DMS 273 treated with DMSO at 0.1 percent for 48 hours (cell line): ENCODE measurements at places on chromosomes 11 and 22.

DNA sequence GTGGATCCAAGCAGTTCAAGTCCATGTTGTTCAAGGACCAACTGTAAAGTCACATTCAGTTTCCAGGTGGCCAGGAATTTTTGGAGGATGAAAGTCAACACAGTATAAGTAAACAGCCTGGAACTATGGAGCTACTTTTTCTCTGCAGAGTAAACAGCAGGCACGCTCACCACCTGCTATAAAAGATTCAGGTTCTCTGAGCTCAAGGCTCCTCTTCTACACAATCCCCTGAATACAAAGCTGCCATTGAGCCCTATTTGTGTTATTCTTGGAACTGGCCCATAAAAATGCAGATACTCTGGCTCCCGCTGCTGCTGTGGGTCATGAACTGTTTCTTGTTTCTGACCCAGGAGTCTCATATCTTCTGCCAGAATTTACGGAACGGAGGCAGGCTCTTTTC is 56.9 kb upstream of the PRR5 start:
- no peak for DNase-seq

DNA sequence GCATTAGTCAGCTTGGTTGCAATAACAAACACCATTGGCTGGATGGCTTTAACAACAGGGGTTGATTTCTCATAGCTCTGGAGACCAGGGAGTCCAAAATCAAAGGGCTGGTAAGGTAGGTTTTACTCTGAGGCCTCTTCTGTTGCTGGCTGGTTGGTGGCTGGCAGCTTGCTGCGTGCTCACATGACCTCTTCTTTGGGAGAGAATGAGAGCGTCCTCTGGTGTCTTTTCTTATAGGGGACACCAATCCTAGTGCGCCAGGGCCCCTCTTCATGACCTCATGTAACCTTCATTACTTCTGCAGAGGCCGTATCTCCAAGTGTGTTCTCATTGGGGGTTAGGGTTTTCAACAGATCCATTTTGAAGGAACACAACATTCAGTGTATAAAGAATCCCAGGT is 1308.3 kb downstream of the TBC1D22A start:
- no peak for DNase-seq

DNA sequence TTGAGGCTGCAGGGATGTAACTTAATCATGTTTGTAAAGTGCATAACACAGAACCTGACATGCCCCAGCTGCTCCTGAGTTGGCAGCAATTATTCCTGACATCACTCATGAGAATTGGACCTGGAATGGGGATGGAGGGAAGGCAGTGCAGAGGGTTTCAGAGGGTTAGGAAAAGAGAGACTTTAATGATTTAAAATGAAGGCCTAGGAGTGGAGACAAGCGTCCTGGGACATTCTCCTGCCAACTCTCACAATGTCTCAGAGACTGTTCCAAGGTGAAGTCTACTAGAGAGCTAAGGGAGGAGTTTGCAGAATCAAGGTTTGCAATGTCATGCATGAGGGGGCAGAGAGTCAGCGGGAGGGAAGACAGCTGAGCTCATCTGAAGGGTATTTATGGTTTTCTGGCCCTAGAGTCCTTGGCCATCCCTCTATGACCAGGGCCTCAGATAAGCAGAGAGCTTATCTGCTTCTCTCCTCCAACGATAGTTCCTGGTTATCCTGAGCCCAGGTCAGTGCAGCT is 36.9 kb downstream of the GGTLC2 start:
- DNase-seq = no peak

DNA sequence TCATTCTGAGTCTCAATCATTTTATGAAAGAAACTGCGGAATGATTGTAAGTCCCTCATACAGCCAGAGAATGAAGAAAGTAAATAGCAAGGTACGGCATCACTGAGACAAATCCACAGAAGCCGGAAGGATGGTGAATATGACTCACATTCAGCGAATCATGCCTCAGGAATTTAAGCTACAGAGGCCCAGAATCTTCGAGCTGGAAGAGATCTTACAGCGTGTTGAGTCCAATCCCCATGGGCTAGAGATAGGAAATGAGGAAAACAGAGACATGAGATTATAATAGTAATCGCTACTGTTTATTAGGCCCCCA is 173.2 kb downstream of the KIF18A start:
- no peak for DNase-seq

GRCh38 chr11:64755681-64756361 is 4.0 kb downstream of the PYGM start:
- no peak for DNase-seq

DNA sequence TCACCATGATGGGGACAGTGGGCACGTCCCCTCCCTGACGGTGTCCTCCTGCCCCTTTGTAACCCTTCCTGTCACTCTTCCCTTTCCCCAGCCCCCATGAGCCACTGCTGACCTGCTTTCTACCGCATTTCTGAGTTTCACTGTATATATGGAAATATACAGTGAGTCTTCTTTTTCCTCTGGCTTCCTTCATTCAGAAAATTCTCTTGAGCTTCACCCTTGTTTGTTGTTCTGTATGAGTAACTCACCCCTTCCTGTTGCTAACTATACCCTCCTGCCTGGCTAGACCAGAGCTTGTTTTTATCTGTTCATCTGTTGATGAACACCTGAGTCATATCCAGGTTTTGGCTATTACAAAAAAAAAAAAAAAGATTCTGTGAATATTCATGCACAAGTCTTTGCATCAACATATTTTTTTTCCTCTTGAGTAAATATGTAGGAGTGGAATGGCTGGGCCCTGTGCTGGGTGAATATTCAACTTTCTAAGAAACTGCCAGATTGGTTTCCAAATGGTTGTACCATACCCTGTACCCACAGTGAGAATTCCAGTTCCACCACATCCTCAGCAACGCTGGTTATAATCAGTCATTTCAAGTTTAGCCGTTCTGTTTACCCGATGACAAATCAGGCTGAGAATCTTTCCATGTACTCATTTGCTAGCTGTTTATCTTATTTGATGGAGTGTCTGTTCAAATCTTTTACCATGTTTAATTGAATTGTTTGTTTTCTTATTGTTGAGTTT is 62.0 kb downstream of the IGF2 start:
- DNase-seq = no peak

GRCh38 chr11:11822946-11823345 is 18.8 kb upstream of the USP47 start:
- no peak for DNase-seq

DNA sequence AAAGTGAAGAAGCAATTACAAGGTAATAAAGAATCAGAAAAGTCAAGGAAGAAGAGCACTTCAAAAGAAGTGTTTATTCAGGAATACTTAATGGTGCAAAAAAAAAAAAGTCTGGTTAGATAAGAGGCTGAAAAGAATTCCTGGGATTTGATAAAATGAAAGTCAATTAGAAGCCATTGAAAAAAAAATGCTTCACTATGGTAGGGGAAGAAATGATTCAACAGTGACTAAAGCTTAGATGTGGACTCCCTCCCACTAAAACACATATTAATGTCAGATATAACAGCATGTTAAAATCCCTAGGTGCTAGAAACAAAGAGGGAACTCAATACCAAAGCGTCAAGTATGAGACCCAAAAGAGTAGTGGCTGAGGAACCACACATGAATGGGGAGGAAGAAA is 335.3 kb upstream of the PITPNB start:
- DNase-seq = no peak

- no peak for DNase-seq
Measured at GRCh38 chr11:62245271-62245753, 3.3 kb downstream of the SCGB1D2 start.

- peak; percentile 87 for DNase-seq
Measured at GRCh38 chr11:47524291-47524874, 28.5 kb downstream of the CELF1 start.

- DNase-seq = no peak
Measured at GRCh38 chr11:120510406-120511115, 987 bp upstream of the GRIK4 start.

DNA sequence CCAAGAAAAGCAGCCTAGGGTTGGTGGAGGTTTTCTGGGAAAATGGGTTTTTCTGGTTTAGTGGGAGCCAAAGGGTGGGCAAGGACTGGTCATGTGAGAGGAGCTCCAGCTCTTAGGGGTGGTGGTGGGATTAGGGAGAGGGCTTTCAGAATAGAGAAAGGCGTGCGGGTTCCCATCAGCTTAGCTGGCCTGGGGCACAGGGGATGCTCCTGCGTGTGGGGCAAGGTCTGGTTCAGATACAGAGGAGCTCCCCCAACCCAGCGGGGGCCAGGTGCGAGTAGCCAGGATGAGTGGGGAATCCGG is 644 bp downstream of the TMEM134 start:
- DNase-seq = no peak

GRCh38 chr11:16785520-16786128 is 47.2 kb downstream of the C11orf58 start:
- DNase-seq = no peak

GRCh38 chr11:4851033-4851432 is 2.0 kb upstream of the OR51S1 start:
- no peak for DNase-seq
